ENCODE measurements at places on chromosomes 3 and 15. TPM values are rescaled to one million over a fixed set of nuclear protein-coding genes. Genes with fewer than 3 reads are reported as not detected.

Gene GAP43
- total RNA-seq: not detected

DNA sequence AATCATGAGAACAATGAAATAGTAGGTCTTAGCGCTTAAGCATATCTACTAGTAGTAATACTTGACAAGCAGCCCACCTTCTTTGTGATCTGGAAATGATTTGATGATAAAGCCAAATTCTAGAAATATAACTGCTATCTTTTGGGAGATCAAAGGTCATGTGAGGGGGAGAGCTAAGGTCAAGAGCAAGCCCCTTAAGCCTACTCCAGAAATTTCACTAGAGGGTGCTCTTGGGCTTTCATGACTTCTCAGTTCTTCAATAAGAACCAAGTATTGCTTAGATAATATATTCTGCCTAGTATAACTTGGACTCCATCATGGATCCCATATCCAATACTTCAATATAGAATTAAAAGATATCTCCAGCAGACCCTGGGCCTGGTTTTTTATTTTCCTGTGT is 319.6 kb downstream of the ZBTB20 start:
- DNase-seq: no peak
- H3K4me1 ChIP-seq: peaks cover 2% of the 10 kb centered on the region
- H3K4me3 ChIP-seq: no peak overlapping the region
- H3K27ac ChIP-seq: no peak overlapping the region
- no peaks in the 10 kb centered on the region for H3K36me3 ChIP-seq

Gene APBA2
- 2.6 TPM for total RNA-seq

GRCh38 chr15:51234176-51234927 is 104.0 kb downstream of the CYP19A1 start:
- no peak overlapping the region for H3K4me3 ChIP-seq
- H3K27me3 ChIP-seq: peaks cover 45% of the 10 kb centered on the region
- H3K4me1 ChIP-seq: peaks cover under 1% of the 10 kb centered on the region
- no peaks in the 10 kb centered on the region for H3K36me3 ChIP-seq
- no peak for DNase-seq
- H3K27ac ChIP-seq: no peak overlapping the region

GRCh38 chr3:189677667-189678066 is 46.5 kb downstream of the TP63 start:
- no peak overlapping the region for H3K27ac ChIP-seq
- H3K4me1 ChIP-seq: no peaks in the 10 kb centered on the region
- peaks cover 3% of the 10 kb centered on the region for H3K27me3 ChIP-seq
- no peaks in the 10 kb centered on the region for H3K36me3 ChIP-seq

DNA sequence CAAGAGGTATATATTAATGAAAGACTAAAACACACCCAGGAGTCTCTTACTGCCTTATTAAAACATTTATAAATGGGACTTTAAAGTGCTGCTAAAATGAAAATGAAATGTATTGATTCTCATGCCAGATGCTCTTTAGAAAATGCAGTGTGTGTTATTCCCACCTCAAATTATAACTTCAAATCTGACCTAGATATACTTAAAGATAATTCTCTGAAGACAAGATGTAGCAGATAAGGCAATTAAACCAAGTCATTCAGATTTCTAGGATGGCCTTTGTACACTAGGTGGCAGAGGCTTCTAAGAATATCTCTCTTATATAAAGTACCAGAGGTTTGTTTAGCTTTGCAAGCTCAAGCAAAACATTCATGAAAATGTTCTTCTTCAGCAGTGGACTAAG is 26.9 kb upstream of the GOLGA8B start:
- H3K4me3 ChIP-seq: no peak overlapping the region
- H3K27ac ChIP-seq: no peak overlapping the region
- H3K4me1 ChIP-seq: peaks cover 15% of the 10 kb centered on the region
- peaks cover 58% of the 10 kb centered on the region for H3K27me3 ChIP-seq

DNA sequence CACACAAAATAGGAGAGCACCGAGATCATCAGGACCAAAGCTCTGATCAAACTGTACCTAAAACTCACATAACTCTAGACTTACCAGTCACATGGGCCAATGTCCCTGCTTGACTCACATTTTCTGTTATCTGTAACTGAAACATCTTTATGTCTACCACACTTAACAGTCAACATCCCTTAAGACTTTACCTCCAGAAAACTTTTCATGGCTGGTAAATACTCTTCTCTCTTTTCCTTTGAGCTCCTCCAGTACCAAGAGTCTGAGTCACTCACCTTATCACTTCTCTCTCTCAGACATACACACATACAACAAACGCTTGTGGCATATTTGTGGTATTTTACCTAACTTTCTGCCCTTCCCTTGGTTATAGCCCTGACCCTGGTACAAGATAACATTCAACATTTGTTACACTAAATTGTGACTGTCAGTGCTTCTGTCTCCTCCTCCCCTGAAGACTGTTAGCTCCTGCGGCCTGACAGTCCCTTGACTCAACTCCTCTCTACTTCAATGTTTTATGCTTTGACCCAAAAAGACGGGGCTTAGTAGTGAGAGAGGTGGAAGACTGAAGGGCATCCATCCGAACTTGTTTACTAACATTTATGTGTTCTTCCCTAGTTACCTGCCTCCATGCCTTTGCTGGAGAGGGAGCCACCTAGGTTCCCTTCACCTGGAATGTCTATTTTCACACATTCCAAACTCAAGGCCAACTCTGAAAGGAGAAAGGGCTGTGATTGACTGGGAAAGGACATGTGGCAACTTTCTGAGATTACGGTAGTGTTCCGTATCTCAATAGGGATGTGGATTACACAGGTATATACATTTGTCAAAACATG is 3.7 kb upstream of the EFHB start:
- no peak for DNase-seq
- peaks cover 22% of the 10 kb centered on the region for H3K4me1 ChIP-seq
- H3K4me3 ChIP-seq: no peak overlapping the region
- H3K27me3 ChIP-seq: peaks cover 19% of the 10 kb centered on the region

GRCh38 chr3:71294919-71295318 is 288.6 kb downstream of the FOXP1 start:
- H3K4me3 ChIP-seq: no peak overlapping the region
- peaks cover 15% of the 10 kb centered on the region for H3K36me3 ChIP-seq
- no peak for DNase-seq
- H3K27me3 ChIP-seq: peaks cover 16% of the 10 kb centered on the region
- no peak overlapping the region for H3K27ac ChIP-seq

- H3K4me3 ChIP-seq: no peak overlapping the region
- no peak overlapping the region for H3K27ac ChIP-seq
- peaks cover 38% of the 10 kb centered on the region for H3K27me3 ChIP-seq
- H3K4me1 ChIP-seq: peaks cover 8% of the 10 kb centered on the region
- no peak for DNase-seq
Measured at GRCh38 chr15:74730619-74731316, 5.4 kb upstream of the CYP1A1 start.

- DNase-seq: no peak
- no peak overlapping the region for H3K4me3 ChIP-seq
- H3K4me1 ChIP-seq: peaks cover 6% of the 10 kb centered on the region
- peaks cover 52% of the 10 kb centered on the region for H3K36me3 ChIP-seq
Measured at GRCh38 chr3:44734646-44735168, 5.3 kb downstream of the ZNF501 start.

GRCh38 chr15:101342056-101342455 is 47.0 kb upstream of the SNRPA1 start:
- no peaks in the 10 kb centered on the region for H3K4me1 ChIP-seq
- DNase-seq: no peak
- H3K27me3 ChIP-seq: peaks cover 49% of the 10 kb centered on the region
- no peak overlapping the region for H3K4me3 ChIP-seq

DNA sequence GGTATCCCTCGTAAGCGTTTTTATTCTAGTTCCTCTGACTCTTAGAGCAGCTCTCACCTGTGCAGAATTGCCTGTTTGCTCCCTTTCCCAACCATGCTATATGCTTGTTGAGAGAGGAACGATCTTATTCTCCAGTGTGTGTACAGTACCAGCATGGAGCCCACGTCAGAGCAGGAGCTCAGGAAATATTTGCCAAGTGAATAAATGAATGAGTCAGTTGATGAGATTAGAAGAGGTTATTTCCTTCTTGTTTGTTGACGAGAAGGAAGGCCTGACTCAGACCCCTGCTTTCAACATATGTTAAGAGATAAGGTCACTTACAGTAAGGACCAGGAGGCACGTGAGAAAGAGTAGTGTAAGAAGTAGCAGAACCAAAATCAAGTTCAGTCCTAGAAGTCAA is 106.3 kb upstream of the ABHD17C start:
- H3K27ac ChIP-seq: no peak overlapping the region
- H3K27me3 ChIP-seq: peaks cover 2% of the 10 kb centered on the region
- H3K4me1 ChIP-seq: no peaks in the 10 kb centered on the region
- DNase-seq: no peak
- H3K36me3 ChIP-seq: no peaks in the 10 kb centered on the region
- H3K4me3 ChIP-seq: no peak overlapping the region

DNA sequence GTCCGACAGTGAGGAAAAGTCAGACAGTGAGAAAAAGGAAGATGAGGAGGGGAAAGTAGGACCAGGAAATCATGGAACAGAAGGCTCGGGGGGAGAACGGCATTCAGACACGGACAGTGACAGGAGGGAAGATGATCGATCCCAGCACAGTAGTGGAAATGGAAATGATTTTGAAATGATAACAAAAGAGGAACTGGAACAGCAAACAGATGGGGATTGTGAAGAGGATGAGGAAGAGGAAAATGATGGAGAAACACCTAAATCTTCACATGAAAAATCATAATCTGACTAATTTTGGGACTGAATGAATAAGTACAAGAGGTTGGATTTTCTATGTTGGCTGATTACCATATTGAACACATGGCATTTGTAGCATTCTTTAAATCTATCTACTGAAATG is 26.2 kb downstream of the SEC62 start:
- no peaks in the 10 kb centered on the region for H3K27me3 ChIP-seq
- H3K36me3 ChIP-seq: peaks cover 28% of the 10 kb centered on the region
- H3K4me1 ChIP-seq: no peaks in the 10 kb centered on the region
- no peak overlapping the region for H3K27ac ChIP-seq

Gene VIPR1
- 0.14 TPM for total RNA-seq

GRCh38 chr15:43316016-43316970 is 14.1 kb downstream of the LCMT2 start:
- no peaks in the 10 kb centered on the region for H3K36me3 ChIP-seq
- H3K27me3 ChIP-seq: peaks cover 35% of the 10 kb centered on the region
- H3K27ac ChIP-seq: no peak overlapping the region
- no peak for DNase-seq
- no peaks in the 10 kb centered on the region for H3K4me1 ChIP-seq

Gene HCLS1
- total RNA-seq: 312 TPM

DNA sequence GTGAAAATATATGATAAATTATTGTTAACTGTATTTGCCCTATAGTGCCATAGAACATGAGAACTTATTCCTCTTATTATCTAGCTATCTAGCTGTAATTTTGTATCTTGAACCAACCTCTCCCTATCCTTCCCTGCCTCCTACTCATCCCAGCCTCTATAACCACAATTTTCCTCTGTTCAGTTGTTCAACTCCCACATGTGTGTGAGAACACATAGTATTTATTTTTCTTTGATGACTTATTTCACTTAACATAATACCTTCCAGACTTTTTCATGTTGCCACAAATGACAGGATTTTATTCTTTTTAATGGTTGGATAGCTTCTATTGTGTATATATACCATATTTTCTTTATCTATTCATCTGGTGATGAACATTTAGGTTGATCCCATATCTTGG is 85.4 kb upstream of the SUCLG2 start:
- H3K27me3 ChIP-seq: no peaks in the 10 kb centered on the region
- H3K27ac ChIP-seq: no peak overlapping the region
- H3K4me3 ChIP-seq: no peak overlapping the region
- peaks cover 5% of the 10 kb centered on the region for H3K4me1 ChIP-seq

DNA sequence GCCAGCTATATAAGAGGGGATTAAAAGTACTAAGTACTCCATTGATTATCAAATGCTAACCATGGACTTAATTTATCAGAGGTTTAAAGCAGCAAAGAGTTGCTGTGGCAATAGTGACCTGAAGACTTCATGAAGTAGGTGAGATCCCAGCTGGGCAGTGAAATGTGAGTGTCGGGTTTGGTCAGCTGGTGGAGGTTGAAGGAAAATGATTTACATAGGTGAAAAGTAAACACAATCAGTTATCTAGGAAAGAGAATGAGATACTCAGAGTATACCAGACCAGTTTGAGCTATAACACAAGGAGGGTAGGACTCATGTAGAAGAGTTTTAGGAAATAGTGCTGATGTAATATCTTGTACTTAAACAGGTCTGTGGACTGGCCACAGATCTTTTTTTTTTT is 16.5 kb upstream of the FBXO22 start:
- H3K4me3 ChIP-seq: no peak overlapping the region
- DNase-seq: no peak
- H3K36me3 ChIP-seq: peaks cover 28% of the 10 kb centered on the region
- peaks cover 14% of the 10 kb centered on the region for H3K4me1 ChIP-seq
- H3K27me3 ChIP-seq: no peaks in the 10 kb centered on the region

Gene TMEM207
- total RNA-seq: not detected

DNA sequence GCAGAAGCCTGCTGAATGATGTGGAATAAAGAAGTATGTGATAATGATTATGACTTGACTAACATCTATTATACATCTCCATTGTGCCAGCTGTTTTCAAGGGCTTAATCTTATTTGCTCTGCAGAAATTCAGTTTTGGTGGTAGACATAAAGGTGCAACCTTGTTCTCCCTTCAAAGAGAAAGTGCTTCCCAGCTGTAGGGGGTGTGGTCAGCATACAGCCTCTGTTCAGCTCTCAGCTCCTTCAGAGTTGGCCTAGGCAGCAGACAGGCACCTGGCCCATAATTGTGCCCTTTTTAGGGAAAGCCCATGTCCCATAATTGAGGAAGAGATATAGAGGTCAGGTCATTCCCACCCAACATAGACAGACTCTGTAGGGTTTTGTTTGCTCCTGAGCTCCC is 104.3 kb upstream of the EOMES start:
- DNase-seq: no peak
- no peak overlapping the region for H3K4me3 ChIP-seq
- no peaks in the 10 kb centered on the region for H3K27me3 ChIP-seq
- no peaks in the 10 kb centered on the region for H3K4me1 ChIP-seq
- H3K36me3 ChIP-seq: no peaks in the 10 kb centered on the region
- no peak overlapping the region for H3K27ac ChIP-seq

Gene MNS1
- total RNA-seq: 0.44 TPM

DNA sequence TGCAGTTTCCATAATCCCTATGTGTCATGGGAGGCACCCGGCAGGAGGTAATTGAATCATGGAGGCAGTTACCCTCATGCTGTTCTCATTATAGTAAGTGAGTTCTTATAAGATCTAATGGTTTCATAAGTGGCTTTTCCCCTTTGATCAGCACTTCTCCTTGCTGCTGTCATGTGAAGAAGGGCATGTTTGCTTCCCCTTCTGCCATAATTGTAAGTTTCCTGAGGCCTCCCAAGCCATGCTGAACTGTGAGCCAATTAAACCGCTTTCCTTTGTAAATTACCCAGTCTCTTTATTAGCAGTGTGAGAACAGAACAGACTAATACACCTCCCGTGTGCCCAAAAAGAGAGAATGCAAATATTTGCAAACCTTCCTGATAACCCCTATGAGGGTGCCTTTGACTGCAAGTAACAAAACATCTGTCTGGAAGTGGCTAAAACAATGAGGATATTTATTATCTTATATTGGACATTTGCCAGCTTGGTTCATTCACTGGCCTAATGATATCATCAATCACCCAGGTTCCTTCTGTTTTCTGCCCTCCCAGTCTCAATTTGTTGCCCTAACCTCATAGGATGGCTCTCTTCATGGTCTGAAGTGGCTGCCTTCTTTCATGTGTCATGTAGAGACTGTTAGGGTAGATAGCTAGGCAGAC is 68.7 kb downstream of the BHLHE40 start:
- H3K4me3 ChIP-seq: no peak overlapping the region
- peaks cover 28% of the 10 kb centered on the region for H3K4me1 ChIP-seq
- H3K27me3 ChIP-seq: no peaks in the 10 kb centered on the region
- DNase-seq: no peak
- no peak overlapping the region for H3K27ac ChIP-seq
- H3K36me3 ChIP-seq: peaks cover 29% of the 10 kb centered on the region

- no peaks in the 10 kb centered on the region for H3K4me1 ChIP-seq
- peaks cover 1% of the 10 kb centered on the region for H3K36me3 ChIP-seq
- no peaks in the 10 kb centered on the region for H3K27me3 ChIP-seq
- H3K4me3 ChIP-seq: no peak overlapping the region
- no peak for DNase-seq
Measured at GRCh38 chr3:101888653-101889052, 39.3 kb downstream of the NFKBIZ start.

All from activated CD8-positive, alpha-beta memory T cell treated with anti-CD3 and anti-CD28 coated beads, Interleukin-2, amount 10 ng/mL, durations not matched to agents 7 days and 5 days (primary cell).